ENCODE measurements at places on chromosomes 5 and 9. TPM values are rescaled to one million over a fixed set of nuclear protein-coding genes. Genes with fewer than 3 reads are reported as not detected.

DNA sequence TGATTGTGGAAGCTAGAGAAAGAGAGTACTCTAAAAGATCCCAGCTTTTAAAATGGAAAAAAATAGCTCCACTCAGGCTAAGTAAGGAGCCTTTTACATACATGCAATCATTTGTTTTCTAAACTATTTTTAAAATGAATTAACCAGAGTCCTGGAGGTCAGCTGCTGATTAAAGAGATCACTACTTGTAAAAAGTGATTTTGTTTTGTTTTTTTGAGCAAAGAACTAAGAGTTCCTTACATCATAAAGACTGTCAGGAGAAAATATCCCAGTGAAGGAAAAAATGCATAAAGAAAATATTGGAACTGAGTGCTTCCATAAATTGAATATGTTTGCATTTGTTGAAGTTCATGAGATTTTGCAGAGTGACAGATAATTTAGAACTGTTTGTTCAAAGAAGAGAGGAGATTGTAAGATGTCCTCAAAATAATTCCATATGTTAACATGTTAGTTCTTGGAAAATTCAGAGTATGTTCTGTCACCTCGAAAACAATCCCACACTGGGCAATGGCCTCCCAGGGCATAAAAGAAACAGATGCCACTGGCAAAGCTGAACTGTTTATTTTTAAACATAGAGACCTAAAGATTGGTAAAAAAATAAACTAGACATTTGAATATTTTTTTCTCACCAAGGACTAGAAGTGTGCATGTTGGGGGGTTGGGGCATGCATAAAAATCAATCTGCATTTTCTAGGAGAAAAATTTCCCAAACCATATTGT is 264.7 kb downstream of the NPR3 start:
- no peak for DNase-seq

DNA sequence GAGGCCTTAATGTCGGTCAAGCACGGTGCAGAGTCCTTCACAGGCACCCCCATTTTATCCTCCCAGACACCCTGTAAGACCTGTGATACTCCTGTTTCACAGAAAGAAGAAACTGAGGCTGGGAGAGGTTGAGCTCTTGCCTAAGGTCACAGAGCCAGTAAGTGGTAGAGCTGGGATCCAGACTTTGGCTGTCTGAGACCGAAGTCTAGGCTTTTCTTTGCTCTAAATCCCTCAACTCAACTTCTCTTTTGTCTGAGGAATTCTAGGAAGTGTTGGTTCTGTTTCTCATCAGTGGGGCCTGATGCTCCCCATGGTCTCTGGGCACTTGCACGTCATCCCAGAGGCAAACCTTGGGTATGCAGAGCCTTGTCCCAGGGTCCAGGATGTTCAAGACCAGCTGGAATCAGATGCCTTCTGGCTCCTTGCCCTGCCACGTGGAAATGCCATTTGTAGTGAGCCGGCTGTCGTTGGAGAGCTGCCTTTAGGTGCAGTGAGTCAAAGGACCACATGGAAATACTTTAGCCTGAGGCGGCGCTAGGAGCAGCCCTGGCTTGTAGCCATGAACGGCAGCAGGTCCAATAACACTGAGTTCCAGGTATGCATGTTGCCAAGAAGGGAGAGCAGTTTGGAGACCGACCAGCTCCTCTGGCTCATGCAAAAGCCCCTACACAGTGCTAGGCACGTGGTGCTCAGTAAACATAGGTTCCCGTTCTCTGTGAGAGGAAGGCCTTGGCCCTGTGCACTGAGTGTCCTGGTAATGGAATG is 9.2 kb downstream of the DCANP1 start:
- DNase-seq, result peak; percentile 61

DNA sequence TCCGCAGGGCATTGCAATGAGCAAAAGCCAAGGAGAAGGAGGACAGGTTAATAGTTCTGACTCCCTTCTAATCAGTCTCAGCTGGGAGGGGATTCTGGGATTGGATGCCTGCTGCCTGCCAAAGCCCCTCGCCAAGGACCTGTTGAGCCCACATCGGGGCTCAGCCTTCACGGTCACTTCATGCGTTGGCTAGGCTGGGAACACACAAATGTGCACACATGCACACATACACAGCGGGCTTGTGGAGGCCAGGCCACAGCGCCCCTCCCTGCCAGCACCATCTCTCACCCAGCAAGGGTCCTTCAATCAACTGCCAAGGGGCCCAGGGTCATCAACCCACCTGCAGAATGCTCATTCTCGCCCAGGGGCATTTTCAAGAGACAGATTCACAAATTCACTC is 113.9 kb downstream of the C5orf15 start:
- DNase-seq, result no peak

DNA sequence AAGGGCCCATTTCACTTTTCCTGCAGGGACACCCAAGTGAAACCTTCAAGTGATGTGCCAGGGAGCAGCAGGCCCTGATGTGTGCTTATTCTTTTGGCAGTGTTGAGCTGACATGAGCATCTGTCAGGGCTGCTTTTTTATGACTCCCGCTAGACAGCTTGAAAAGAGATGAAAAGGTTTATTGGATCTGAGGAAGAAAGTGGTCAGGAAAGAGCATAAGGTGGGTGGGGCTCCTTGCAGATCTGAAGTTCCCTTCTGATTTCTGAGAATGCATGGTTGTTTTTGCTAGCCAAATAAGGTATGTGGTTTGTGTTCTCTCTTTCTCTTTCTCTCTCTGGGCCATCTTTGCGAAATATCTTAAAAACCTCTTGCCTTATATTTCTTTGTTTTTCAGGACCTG is 316.1 kb downstream of the DMRT2 start:
- no peak for DNase-seq

DNA sequence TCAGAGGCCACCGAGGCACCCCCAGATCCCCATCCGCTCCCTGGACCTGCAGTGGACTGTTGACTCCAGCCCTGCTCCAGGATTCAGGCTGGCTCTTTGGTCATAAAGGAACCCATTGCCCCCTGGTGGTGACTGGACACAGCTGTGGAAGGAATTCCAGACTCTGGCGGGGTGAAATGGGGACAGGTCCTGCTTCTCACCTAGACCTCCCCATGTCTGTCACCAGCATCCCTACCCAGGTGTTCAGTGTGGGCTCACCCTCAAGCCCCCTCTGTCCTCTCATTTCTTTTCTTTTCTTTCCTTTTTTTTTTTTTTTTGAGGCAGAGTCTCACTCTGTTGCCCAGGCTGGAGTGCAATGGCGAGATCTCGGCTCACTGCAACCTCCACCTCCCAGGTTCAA is 25.5 kb upstream of the STXBP1 start:
- DNase-seq, result peak; percentile 82

DNA sequence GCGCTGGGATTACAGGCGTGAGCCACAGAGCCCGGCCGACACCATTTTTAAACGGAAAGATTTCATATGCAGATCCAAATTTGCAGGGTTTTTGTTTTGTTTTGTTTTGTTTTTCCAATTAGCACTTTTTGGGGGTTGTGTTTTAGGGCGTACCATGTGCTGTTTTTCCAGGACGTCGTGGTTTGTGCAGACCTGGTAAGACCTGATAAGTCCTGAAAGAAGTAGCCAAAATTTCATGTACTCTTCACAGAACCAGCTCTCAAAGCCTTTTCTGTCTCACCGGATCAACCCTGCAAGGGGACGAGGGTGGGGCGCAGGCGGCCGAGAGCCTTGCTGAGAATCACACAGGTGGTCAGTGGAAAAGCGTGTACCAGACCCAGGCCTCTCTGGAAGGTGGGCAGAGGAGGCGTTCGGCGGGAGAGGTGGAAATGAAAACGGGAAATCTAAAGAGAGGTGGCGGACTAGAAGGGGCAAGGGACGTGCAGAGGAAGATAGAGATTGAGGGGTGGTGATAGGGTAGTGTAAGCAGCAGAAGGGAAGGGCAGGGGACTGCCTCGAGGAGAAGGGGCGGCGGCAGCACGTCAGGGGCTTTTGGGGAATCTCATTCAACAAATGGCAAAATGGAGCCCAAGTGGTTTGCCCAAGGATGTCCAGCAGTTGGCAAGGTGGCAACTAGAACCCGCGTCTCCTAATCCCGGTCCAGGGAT is 1.1 kb upstream of the FAF2 start:
- peak; percentile 46 for DNase-seq

- DNase-seq, result no peak
Measured at GRCh38 chr9:23073136-23073535, 626.5 kb downstream of the DMRTA1 start.

- DNase-seq, result no peak
Measured at GRCh38 chr5:41517909-41518308, 7.5 kb upstream of the PLCXD3 start.

Gene GLRA1
- not detected for total RNA-seq

- no peak for DNase-seq
Measured at GRCh38 chr5:95712347-95712958, 18.7 kb upstream of the RHOBTB3 start.

All from Right ventricle myocardium superior (tissue), 1 donor.